ENCODE measurements at places on chromosomes 3 and 15. TPM values are rescaled to one million over a fixed set of nuclear protein-coding genes. Genes with fewer than 3 reads are reported as not detected.

DNA sequence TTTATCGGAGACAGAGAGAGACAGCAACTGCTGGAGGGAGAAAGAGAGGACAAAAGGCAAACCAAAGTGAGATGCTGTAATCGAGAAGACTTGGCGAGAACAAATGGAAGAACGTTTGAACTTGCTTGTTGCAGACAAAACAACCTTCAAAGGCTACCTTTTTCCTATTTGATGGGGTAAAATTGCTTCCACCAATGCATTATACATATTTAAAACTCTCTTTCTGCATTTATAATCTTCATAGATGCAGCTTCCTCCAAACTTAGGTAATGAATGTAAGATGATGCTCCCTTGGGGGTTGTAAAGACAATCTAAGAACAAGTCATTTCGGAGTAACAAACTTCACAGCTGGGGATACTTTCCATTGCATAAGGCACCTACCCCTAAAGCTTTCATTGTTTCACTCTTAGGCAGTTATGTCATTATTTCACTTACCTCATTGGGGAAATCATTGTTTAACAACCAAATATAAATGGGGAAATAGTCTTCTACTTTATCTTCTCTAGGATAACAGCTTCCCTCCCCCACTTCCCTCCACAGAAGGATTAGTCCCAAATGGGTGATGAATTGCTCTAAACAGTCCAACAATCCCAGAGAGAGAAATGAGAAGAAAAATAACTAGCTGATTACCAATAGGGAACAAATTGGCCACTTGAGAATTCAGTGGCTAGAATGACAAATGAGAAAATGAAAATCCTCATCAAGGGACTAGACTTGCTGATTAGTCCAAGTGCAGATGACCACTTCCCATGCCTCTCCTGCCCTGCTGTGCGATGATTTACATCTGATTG, 269.8 kb upstream of the ADAMTS9 start:
- DNase-seq: no peak

- DNase-seq: no peak
These were observed 41.5 kb upstream of the CDV3 start for GRCh38 chr3:133531981-133532380.

GRCh38 chr3:69881051-69881450, 118.5 kb upstream of the SAMMSON start:
- DNase-seq: no peak

- DNase-seq: no peak
These were observed 23.3 kb upstream of the CEMIP start for GRCh38 chr15:80755885-80756284.

GRCh38 chr3:127784283-127784682, 38.0 kb downstream of the MGLL start:
- DNase-seq: no peak

- no peak for DNase-seq
These were observed 327.5 kb downstream of the UACA start for GRCh38 chr15:70435872-70436271.

WDR93 gene
- total RNA-seq: not detected

ADGRG7 gene
- 22.7 TPM for total RNA-seq

REC114 gene
- total RNA-seq: not detected

Measured in right lobe of liver (tissue), 6 donors.